Mammary microvascular endothelial cell (primary cell): ENCODE measurements at places on chromosomes 13 and 19. TPM values are rescaled to one million over a fixed set of nuclear protein-coding genes. Genes with fewer than 3 reads are reported as not detected.

CATSPERD gene
- not detected in 2 replicates for total RNA-seq

ATP4B gene
- 0.20 TPM in 1 of 2 replicates, not detected in the other for total RNA-seq

DACT3 gene
- total RNA-seq, result 0.20 and 0.33 TPM in 2 replicates

PDE4A gene
- 2.2 and 4.8 TPM in 2 replicates for total RNA-seq

GSX1 gene
- total RNA-seq, result not detected in 2 replicates

ZNF443 gene
- 1.3 and 1.8 TPM in 2 replicates for total RNA-seq

RLN3 gene
- total RNA-seq, result not detected in 2 replicates

PLIN4 gene
- 0.07 and 0.20 TPM in 2 replicates for total RNA-seq
